ENCODE measurements at places on chromosomes 13 and 19.

GRCh38 chr13:110444226-110444653 lies 117.3 kb downstream of the RAB20 start:
- DNase-seq, result no peak

DNA sequence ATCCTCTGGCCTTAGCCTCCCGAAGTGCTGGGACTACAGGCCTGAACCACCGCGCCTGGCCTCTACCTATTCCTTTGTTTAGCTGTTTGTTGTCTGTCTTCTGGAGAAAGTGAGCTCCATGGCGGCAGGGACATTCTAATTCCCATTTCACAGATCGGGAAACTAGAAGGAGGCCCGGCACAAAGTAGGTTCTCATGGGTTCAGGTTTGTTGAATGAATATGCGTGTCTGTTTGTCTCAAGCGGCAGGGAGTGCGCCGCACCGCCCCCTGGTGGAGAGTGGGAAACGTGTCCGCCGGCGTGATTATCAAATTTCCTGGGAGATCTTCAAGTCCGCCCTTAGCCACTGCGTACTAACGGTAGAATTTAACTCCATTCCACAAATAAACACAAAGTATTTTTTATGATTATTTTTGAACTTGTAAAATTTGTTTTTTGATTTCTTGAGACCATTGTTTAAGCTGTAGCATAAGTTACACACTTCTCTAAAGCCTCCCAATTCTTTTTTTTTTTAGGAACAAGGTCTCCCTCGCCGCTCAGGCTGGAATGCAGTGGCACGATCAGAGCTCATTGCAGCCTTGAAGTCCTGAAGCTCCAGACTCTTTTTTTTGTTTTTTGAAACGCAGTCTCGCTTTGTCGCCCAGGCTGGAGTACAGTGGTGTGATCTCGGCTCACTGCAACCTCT lies 8.9 kb upstream of the CCDC9 start:
- peak; percentile 70 for DNase-seq

DNA sequence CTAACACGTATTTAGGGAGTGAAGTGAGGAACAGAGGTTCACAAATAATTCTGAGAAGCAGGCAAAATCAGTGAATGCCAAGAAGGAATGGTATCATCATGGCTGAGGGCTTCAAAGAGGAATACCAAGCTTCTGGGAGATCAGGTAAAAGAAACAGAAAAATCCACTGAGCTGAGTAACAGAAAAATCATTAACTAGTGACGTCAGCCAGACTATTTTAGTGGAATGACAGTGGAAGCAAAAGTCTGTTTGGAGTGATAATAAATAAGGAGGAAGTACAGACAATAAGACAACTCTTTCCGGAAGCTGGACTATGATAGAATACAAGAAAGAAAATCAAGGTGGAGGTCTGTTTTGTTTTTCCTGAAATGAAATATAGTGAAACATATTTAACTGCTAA lies 83.5 kb downstream of the SACS start:
- no peak for DNase-seq

- DNase-seq, result no peak
Observed at GRCh38 chr19:30330266-30330665, 41.9 kb upstream of the ZNF536 start.

DNA sequence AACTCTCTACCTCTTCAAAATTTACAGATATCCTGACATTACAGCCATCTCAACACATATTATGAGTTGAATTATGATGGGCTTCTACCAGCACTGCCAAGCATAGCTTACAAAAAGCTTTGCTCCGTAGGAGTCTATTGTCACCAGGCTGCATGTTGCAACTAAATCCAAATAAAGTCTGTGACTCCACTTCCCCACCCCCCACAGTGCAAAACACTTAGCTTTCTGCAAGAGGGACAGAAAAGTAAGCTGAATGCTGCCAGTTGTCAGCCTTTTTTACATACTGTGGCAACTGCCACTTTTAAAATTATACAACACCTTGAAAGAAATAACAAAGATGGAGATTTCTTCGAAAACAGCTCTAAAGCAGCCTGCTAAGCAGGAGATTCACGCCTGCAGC lies 189.1 kb downstream of the FGF14 start:
- no peak for DNase-seq

GRCh38 chr13:98293570-98294142 lies 116.6 kb upstream of the RNF113B start:
- no peak for DNase-seq

- no peak for DNase-seq
Observed at GRCh38 chr13:98997738-98998641, 20.1 kb upstream of the DOCK9 start.
